ENCODE measurements at places on chromosomes 5 and 9.

GRCh38 chr9:113322671-113323070, 17.4 kb downstream of the WDR31 start:
- DNase-seq: no peak

DNA sequence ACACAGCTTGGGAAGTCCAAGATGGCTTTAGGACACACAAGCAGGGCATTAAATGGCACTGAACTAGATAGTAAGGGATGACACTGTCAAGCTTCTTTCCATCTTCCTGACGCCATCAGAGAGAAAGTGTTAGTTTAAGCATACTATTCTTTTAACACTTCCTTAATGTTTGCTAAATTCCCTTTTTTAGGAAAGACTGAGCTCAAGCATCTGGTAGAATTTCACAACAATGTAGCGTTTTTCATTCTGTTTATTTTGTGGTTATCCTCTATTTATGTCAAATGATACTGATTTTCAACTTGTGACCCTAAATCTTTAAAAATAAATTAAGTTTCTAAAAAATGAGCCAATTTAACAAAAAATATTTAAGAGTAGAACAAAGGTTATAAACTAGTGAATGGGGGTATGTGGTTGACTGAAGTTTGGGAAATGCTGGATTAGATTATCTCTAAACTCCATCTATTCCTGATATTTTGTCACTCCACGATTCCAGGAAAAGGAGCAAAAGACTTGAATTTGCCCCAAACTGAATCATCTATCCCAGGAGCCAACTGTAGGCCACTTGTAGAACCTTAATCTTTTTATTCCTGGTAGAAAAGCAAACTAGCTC, 147.4 kb upstream of the KLF9 start:
- DNase-seq: no peak

- no peak for DNase-seq
These were observed 3.7 kb downstream of the CARD19 start for GRCh38 chr9:93099551-93100275.

- no peak for DNase-seq
These were observed 2.3 kb downstream of the DIRAS2 start for GRCh38 chr9:90640361-90640760.

- DNase-seq: no peak
These were observed 209.7 kb downstream of the GADD45G start for GRCh38 chr9:89814340-89815040.

DNA sequence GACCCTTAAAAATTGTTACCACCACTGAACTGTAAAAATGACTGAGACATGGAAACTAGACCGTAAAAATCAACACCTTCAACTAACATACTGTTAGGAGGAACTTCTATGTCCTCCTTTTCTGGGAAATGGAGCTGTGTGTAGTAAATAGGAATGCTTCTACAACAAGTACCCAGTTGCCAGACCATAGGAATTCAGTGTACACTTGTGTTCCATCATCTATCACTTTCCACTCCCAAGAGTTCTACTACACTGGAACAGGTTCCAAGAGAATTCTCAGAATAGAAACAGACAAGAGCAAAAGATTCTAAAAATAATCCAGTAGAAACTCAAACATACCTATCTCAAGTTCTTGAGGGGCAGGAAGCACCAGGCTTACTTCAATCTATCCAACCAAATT, 23.6 kb downstream of the UBAP2 start:
- no peak for DNase-seq

DNA sequence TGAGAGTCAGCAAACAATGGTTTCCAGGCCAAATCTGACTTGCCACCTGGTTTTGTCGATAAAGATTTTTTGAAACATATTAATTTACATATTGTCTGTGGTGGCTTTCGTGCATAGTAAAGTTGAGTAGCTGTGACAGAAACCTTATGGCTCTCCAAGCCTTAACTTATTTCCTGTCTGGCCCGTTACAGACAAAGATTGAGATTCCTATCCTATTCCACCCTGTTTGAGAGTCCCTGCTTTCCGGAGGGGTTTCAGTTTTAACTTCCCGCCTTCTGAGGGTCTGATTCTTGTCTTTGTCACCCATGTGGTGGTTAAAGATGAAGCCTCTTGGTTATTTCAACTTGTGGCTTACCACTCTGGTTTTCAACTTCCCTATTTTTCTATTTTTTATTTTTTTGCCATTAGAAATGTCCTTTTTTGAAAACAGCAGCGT, 11.4 kb downstream of the OTULIN start:
- no peak for DNase-seq

DNA sequence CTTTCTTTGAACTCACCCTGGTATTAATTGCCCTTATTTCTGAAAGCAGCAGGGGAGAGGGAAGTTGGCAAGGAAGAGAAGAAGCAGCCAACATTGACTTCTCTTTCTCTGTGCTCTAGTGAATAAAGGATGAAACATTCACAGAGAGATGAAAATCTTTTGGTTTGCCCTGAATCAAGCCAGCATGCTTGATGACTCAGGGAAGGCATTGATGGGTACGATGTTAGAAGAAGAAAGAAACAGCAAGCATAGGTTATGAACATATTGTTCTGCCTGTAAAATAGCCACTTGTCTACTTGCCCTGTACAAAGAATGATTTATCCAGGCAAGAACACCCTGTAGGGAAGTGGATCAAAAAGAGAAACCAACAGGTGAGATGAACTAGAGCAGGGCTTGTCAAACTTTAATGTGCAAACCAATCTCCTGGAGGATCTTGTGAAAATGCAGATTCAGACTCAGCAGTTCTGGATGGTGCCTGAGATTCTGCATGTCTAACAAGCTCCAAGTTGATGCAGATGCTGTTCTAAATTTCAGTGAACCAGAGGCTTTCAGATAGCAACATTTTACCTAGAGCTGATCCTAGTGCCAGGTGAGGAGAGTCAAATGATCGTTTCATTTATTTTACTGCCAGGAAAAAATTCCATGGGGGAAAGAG, 586.6 kb upstream of the TLE4 start:
- DNase-seq: no peak

DNA sequence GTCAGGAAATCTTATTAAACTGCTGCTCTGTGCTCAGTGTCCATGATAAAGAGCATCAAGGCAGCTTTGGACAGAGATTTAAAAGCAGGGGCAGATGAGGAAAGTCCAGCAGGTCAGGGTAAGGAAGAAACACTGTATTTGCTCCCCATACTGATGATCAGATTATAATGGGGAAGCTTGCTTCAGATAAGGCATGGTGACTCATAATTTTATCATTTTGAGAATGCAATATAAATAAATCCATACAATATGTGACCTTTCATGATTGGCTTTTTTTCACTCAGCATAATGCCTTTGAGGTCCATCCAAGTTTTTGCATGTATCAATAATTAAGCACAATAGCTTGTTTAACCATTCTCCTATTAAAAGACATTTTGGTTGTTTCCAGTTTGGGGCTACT, 48.1 kb upstream of the LHFPL2 start:
- DNase-seq: no peak

DNA sequence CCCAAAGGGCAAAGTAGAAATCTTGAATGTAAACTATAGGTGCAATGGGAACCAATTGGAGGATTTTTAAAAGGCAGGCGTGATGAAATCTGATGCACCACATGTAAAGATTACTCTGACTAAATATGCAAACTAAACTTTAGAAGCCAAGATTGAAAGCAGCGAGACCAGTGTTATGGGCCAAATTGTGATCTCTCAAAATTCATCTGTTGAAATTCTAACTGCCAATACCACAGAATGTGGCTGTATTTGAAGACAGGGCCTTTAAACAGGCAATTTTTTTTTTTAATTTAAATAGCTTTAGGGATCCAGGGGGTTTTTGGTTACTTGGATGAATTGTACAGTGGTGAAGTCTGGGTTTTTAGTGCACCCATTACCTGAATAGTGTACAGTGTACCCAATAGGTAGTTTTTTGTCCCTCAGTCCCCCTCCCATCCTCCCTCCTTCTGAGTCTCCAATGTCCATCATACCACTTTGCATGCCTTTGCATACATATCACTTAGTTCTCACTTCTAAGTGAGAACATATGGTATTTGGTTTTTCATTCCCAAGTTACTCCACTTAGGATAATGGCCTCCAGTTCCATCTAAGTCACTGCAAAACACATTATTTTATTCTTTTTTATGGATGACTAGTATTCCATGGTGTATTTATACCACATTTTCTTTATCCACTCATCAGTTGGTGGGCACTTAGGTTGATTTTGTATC, 69.7 kb downstream of the DRD1 start:
- no peak for DNase-seq

DNA sequence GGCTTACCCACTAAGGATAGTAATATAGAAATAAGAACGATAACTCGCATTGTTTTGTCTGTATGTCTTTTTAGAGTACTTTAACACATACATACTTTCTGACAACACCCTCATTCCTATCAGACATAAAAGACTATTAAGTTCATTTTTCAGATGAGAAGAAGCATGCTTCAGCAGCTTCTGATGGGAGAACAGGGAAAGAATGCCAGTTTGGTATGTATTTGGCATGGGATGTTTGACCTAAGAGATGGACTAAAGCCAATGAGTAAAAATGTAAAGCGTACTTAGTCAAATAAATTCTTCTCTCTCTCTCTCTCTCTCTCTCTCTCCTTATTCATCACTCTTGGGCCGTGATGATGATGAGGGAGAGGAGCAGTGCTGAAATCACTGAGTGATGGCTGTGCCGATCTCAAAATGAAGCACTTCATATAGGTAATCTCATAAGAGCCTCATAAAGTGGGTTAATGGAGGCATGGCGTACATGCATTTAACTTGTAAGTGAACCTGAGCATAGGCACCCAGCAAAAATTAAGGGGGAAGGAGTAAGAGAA, 71.5 kb downstream of the SLIT3 start:
- no peak for DNase-seq

DNA sequence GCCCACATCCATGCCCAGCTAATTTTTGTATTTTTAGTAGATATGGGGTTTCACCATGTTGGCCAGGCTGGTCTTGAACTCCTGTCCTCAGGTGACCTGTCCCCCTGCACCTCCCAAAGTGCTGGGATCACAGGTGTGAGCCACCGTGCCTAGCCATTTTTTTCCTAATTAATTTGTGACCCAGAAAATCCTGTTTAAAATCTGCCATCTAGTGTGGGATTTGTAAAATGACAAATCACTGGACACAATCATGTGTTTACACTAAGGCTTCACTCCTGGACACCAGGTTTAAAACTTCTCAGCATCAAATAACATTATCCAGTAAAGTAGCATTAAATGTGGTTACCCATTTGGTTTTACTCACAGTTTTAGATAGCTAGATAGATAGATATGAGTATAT, 18.6 kb upstream of the KDM4C start:
- DNase-seq: no peak

DNA sequence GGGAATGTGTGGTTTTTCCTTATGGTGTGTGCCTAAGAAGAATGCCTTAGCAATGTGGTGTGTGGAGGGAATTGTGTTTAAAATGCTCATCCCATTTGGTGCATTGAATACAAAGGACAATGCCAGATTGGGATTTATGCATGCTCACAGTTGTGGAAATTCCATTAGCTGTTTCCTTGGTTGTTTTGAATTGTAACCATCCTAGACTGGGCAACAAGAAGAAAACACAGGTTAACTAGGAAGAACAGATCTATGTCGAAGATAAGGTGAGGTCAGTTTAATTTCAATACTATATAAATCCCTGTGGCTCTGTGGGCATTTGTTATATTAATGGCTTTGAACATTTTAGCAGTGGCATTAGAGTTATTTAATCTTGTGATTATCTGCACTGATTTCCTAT, 266.8 kb downstream of the MAT2B start:
- DNase-seq: no peak

DNA sequence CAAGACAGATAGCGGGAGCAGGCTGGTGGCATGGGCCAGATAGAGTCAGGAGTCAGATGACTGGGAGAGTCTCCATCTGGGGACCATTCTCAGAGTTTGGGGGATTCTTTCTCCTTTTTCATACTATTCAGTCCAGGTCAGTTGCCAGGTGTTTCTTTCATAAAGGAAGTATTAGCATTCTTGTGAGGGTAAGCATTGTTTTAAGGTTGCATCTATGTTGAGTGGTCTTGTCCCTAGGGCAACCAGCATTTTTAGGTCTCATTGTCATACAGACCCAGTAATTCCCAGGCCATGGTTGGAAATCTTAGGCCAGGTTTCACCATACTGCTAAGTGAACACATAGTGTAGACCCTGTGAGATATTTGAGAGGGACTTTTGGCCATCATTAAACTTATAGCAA, 122.3 kb upstream of the POC5 start:
- DNase-seq: no peak

DNA sequence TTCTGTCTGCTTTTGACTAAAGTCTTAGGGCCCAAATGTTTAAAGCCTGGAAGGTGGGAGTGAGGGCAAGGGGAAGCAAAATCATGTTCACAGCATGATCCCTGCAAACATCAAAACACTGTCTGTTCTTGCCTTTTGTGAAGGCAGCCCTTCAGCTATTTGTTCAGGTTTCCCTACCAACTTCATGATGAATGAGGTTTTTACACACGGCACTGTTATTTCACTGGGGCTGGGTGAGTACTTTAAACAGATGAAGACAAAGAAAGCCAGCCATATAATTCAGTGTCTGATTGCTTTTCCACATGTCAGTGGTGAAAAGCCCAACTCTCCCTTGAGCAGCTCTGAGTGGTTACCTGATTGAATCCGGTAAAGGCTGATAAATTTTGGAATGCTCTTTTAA, 224.7 kb upstream of the GRAMD2B start:
- no peak for DNase-seq

GRCh38 chr5:103569313-103570060, 6.9 kb upstream of the NUDT12 start:
- no peak for DNase-seq

DNA sequence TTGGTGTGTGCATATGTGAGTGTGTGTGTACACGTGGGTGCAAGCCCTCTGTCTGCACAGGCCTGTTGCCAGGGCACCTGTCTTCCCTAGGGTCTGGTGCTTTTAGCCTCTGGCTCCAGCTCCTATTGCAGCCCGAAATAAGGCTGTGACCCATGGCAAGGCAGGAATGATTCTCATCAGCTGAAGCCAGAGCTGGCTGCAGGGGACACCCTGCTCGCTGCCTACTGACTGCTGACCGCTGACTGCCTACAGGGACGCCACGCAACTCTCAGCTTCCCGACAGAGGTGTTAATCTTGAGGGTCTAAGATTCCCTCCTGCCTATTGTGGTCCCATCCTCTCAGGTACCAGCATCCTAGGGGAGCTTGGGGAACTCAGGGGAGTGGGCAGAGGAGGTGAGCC, at the start of gene MYOZ3:
Gene MYOZ3 (plus strand): TSS at position 166 of the 400 bp plus-strand sequence. CDS start 1,691 bp downstream, outside the sequence.
- no peak for DNase-seq

DNA sequence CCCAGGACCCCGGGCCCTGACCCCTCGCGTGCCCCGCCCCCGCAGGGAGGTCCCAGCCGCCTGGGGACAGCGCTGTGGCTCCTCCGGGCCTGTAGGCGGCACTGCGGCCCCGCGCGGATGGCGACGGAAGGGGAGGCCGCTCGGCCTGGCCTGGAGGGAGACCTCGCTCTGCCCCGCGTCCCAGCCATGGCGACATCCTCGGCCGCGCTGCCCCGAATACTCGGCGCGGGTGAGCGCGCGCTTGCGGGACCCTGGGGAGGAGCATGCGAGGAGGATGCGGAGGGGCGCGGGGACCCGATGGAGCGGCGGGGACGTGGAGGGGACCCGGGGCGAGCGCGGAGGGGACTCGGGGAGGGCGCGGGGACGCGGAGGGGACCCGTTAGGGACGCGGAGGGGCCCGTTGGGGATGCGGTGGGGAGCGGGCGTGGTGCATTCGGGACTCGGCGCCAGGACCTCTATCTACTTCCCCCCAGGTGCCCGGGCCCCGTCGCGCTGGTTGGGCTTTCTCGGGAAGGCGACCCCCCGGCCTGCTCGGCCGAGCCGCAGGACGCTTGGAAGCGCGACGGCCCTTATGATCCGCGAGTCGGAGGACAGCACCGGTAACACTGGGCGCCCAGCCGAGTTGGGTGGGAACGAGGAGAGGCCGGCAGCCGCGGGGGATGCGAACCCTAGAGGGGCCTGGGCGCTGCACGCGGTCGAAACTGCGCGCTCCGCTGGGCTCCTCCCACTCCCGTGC, at the start of gene MRPS2:
Gene MRPS2 (plus strand): TSS at position 158 of the 736 bp plus-strand sequence. CDS start 29 bp downstream, at position 187.
- peak; percentile 89 for DNase-seq

All from stimulated activated CD8-positive, alpha-beta memory T cell treated with anti-CD3 and anti-CD28 coated beads, Interleukin-4, amount 100 ng/mL, for 48 hours (primary cell).